Urothelium cell line (cell line): ENCODE measurements at places on chromosomes 4 and X.

DNA sequence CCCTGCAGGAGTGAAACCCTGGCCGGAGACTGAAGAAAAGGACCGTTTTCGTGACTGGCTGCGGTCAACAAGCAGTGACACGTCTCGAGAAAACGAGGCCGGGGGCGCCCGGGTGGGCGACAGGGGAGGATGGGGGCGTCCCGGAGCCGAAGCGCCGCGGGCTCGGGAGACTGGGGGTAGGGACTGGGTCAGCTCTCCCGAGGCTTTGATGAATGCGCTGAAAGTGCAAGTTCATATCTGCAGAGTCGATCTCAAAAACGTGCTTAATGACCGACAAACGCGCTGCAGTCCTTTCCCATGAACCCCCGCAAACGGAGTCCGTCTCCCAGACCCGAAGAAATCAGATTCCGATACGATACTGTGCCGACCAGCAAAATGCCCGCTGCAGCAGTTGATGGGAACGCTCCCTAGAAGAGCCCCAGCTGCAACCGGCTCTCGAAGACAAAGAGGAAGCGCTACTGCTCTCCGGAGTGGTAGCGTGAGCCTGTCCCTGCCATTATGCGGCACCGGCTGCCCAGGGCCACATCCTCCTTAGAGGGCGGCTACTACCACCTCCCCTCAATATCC lies 806 bp upstream of the CD99L2 start:
- DNase-seq: peak; percentile 5

GRCh38 chr4:75997081-75997480 lies 6.3 kb upstream of the SDAD1 start:
- no peak for DNase-seq

DNA sequence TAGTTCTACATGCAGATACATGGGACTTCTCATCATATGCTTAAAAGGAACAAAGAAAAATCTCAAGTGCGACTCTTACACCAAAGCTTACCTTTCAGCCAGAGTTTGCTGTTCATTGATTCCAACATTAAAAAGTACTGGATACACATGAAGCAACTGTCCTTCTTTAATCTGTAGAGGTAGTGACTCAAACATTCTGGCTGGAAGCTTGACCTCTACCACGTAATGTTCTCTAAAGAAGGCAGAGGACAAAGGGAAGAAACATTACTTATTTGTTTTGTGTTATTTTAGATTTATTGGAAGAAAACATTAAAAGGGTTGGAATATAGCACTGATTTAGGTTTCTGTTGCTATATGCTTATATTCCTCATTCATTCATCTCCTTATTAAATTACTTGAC lies 476.1 kb downstream of the IL15 start:
- no peak for DNase-seq

- DNase-seq: no peak
These were observed 58.5 kb upstream of the PABPC4L start for GRCh38 chr4:134260126-134260525.

- no peak for DNase-seq
These were observed 468.6 kb downstream of the INPP4B start for GRCh38 chr4:142377342-142378091.

DNA sequence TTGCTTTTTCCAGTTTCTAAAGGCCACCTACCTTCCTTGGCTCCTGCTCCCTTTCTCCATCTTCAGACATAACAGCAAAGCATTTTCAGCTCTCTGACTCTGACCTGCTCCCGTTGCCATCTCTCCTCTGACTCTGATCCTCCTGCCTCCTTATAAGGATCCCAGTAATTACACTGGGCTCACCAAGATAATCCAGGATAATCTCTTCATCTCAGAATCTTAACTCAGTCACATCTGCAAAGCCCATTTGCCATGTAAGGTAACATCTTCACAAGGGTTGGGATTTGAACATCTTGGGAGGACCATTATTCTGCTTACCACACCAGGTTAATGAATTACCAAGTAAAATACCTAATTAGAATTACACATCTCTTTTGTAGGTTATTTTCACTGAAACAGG lies 41.3 kb upstream of the MAGED1 start:
- DNase-seq: no peak

- DNase-seq: no peak
These were observed 114.0 kb upstream of the SH3RF1 start for GRCh38 chr4:169384779-169385178.

- no peak for DNase-seq
These were observed 148.6 kb downstream of the EPHA5 start for GRCh38 chr4:65521666-65522065.

DNA sequence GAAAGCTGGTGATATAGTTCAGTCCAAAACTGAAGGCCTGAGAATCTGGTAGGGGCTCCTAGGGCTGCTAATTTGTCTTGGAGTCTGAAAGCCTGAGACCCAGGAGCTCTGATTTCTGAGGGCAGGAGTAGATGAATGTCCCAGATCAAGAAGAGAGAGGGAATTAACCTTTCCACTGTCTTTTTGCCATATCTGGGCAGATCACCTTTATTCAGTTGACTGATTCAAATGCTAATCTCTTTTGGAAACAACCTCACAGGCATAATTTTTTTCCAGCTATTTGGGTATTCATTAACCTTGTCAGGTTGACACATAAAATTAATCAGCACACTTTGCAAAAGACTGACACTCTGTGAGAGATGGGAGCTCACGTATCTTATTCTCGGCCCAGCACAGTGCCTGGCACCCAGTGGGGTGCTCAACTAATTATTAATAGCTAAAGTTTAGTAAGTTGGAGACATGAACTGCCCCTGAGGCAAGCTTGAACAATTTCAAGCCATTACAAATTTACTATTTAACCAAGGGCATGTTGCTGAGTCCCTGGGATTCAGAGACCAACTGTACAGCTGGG lies 114.3 kb downstream of the CPEB2 start:
- no peak for DNase-seq

- DNase-seq: no peak
These were observed 737.7 kb downstream of the NLGN4X start for GRCh38 chrX:5490786-5491563.

- no peak for DNase-seq
These were observed 28.4 kb upstream of the MAPK10 start for GRCh38 chr4:86388252-86388651.
